ENCODE measurements at places on chromosomes 6 and 20.

DNA sequence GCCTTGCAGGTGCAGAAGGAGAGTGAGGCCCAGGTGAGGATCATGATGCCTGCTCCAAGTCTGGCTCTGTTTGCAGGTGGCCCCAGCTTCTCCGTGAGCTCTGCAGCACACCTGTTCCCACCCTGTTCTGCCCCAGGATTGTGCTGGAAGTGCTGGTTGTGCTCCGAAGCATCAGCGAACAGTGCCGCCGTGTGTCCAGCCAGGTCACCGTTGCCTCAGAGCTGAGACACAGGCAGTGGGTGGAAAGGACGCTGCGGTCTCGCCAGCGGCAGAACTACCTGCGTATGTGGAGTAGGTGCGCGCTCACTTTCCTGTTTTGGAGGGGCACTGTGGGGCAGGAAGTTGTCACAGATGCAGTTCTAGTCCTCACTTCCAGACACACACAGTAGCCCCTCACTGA is 25.0 kb downstream of the ERMARD start:
- no peak for DNase-seq

DNA sequence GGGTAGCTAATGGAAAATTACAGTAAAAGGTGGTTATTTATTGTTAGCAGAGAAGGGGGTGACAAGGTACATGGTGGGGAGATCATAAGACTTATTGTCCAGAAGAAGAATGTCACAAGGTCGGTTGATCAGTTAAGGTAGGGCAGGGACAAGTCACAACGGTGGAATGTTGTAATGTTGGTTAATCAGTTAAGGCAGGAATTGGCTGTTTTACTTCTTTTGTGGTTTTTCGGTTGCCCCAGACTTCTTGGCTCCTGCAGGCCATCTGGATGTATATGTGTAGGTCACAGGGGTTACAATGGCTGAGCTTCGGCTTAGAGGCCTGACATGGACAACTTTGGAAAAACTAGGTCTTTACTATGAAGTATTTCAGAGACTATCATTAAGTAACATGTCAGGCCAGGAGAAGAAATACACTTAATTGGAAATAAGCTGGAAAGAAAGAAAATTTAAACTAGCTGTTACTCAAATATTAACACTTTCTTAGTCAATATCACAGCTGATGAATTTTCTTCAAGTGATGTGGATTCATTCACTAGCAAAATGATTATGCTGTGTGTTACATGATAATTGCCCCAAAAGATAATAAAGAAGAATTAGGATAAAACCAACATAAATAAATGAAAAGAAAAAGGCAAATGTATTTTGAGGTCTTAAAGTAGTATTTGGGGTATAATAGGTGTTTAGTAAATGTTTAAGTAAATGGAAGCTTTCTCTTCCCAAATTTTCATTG is 4.4 kb downstream of the AIG1 start:
- no peak for DNase-seq

- DNase-seq, result no peak
These were observed 103.1 kb upstream of the SPACA1 start for GRCh38 chr6:87944541-87944954.

- DNase-seq, result no peak
These were observed 13.5 kb upstream of the GFOD1 start for GRCh38 chr6:13500915-13501314.

- DNase-seq, result no peak
These were observed 17.5 kb downstream of the COL11A2 start for GRCh38 chr6:33174784-33175183.

DNA sequence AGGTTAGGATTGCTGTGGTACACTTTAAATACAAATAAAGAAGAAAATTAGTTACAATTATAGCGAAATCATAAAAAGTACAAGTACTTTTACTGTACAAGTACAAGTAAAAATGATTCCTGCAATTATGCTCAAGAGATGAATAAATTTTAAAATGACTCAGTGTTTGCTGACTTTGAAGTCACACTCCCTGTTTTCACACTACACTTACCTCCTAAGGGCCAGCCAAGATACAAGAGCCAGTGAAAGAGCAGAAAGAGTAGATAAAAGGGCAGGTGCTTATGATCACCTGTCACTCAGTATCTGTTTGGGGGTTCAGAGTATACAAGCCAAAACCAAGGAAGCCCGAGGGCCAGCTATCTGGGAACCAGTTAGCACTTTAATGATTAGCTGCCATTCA is 41.0 kb upstream of the COL21A1 start:
- no peak for DNase-seq

- DNase-seq, result no peak
These were observed 100.6 kb downstream of the NKAIN2 start for GRCh38 chr6:123904228-123904627.

GRCh38 chr20:62054451-62054953 is 11.2 kb downstream of the TAF4 start:
- DNase-seq, result no peak

Measured in KG1 (cell line).